ENCODE measurements at places on chromosomes 12 and 14.

GRCh38 chr12:2958432-2959191, 585 bp upstream of the TEAD4 start:
- DNase-seq: no peak

DNA sequence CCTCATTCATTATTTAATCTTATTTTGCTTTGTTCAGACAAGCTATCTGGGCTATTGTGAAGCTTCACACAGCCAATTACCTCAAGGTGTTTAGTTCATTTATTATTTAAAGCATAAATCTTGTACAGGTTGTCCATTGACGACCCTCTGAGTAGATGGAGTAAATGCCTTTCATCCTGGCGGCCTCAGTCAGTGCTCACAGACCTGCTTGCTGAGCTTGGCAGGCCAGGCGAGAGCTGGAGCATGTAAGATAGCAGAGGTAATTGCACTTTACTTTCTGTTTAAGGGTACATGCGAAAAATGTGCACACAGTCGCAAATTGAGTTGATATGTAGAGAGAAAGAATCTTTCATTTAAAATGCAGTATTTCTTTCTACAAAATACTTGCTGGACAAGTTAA, 224.4 kb downstream of the NPAS3 start:
- DNase-seq: no peak

GRCh38 chr12:54018468-54018984, 9.7 kb upstream of the HOXC6 start:
- no peak for DNase-seq

DNA sequence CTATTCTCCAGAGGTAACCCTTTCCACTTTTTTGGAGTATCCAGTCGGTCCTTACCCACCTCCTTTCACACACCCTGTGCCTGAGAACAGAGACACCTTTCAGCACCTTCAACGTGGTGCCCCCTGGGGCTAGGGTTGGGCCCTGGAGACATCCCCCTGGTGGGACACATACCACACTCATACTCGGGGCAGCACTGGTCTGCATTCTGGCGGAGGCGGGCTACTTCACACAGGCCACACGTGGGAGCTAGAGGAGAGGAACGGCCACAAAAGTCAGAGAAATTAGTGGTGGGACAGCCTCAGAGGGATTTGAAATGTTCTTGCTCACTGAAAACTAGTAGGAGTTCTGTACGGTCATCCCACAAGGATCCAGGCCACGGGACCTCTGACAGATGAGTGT, 39.8 kb upstream of the ANO2 start:
- DNase-seq: no peak

DNA sequence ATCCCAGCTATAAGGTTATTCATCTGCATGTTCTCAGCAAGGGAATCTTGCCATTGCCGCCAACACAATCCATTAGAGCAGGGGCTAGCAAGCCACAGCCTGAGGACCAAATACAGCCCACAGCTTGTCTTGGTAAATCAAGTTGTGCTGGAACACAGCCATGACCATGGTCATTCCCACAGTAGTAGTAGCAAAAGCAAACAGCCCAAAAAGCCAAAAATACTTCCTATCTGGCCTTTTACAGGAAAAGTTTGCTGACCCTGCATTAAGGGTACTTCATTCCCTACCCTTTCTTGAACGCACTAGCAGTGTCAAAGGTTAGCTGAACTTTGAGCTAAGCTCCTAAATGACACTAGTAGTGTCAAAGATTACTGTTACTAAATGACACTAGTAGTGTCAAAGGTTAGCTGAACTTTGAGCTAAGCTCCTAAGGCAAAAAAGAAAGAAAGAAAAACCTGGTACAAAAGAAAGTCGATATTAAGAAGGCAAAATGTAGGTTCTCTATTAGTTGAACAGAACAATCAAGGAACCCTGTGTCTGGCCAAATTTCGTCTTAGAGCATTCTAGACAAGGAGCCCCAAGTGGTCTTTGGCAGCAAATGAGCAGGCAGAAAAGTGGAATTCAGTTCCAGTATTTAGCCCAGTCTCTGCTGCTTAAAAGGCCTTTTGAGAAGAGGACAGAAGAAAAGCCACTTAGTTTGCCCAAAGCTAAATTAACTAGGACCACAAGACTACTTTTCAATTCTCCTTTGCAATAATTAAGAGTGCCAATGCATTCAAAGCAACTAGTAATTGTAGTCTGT, 67.7 kb downstream of the NT5DC3 start:
- DNase-seq: no peak

DNA sequence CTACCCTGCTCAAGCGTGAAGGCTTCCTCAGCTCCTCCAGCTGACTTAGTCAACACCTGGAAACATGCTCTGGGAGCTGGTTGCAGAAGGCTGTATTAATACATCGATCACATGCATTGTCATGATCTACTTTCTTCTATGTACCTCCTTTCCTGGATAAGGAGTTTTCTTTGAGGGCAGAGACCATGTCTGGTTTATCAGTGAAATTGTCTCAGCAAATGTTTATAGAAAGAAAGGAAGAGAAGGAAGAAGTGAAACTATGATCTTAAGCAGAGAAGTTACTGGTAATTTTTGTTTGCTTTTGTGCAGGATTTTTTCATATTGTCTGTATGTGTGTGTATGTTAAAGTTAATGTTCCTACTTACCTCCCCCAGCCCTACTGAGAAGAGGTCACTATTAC, 4.5 kb downstream of the DYRK4 start:
- DNase-seq: no peak

DNA sequence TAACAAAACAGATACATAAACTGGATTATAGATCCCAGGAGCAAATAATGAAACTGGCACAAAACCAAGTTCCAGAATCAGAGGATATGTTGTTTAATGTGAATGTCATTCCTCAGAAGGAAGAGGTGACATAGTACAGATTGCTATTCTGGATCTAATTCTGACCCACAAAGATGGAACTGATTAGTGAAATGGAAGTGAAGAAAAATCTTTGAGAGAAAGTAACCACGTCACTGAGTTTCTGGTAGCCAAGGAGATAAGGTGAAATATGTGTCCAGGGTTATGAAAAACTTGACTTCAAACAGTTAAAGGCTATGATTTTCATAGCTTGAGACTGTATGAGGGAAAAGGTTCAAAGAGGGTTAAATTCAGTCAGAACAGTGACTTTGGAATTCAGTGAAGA, 8.3 kb downstream of the OR10AD1 start:
- DNase-seq: no peak

DNA sequence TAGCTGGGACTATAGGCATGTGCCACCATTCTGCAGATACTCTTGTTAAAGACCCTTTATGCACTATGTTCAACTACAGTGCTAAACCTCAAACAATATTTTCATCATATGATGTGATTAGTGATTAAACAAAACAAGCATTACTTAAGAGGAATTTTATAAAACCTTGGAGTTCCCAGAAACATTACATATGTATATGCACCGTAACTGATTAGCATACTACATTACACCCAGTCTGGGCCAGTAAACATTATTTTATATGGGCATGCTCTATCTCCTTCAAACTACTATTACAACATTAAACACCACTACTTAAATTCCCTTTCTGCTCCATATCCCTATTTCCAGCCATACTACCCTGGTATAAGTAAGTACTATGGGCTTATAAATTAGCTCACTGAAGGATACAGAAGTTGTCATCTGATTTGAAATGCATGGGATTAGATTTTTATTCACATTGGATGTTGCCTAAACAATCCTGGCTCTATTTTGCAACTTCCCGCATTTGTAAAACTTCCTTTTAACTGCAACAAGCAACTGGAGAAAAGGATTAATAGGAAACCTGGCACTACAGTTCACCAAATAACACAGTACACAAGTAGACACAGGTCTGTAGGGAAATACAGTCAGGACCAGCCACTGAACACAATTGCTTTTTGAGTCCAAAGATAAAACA, 205.8 kb downstream of the MED13L start:
- no peak for DNase-seq

DNA sequence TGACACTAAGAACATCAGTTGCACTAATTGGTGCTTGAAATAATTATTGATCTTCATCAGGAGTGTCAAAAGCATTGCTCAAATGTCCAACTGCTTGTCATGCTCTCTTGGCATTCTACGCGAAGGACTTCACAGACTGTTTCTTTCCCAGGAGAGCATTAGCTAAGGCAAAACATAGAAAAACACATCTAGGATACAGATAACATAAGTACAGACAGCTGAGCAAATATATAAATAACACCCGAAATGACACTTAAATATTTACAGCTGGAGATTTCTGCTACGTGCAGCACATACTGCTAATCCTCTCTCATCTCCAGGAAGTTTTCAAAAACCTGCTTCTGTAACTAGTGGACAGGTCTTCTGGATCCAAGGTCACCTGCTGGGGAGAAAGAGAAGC, 120.0 kb upstream of the PRMT8 start:
- no peak for DNase-seq

- DNase-seq: no peak
Observed at GRCh38 chr12:69435644-69436043, 34.5 kb upstream of the FRS2 start.

DNA sequence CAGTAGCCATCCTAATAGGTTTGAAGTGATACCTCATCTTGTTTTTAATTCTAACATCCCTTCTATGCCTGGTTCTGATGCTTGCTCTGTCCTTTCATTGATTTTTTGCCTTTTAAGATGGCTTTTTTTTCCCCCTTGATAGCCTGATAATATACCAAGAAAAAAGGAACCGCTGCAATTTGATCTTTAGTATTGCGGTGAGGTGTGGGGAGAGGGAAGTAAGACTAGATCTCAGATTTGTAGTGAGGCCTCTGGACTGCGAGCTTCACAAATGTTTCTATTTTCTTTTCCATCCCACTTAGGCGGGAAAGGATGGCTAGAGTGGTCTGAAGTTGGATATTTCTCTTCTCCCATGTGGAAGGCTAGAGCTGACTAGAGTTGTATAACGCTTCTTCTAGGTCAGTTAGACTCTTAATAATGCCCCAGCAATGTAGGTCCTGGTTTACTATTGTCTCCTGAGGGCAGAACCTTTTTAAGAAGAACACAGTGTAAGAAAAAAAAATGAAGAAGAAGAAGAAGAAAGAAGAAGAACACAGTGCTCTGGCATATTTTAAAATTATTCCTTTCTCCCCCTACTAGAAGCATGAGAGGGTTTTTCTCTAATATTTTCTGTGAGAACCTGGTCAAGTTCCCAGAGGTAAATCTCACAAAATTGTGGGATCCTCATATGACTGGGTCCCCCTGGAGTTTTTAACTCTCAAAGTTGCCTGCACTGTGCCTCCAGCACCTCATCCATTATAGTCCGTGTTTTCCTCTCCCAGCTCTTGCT, 11.9 kb upstream of the KLRB1 start:
- DNase-seq: no peak

DNA sequence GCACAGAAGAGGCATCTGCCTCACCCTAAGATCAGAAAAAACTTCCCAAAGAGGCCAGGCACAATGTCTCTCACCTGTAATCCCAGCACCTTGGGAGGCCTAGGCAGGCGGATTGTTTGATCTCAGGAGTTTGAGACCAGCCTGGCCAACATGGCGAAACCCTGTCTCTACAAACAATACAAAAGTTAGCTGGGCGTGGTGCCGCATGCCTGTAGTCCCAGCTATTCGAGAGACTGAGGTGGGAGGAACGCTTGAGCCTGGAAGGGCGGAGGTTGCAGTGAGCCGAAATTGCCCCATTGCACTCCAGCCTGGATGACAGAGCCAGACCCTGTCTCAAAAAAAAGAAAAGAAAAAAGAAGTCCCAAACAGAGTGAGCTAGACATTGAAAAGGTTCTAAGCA, 4.5 kb downstream of the ZBTB1 start:
- DNase-seq: no peak

GRCh38 chr12:2179953-2180736, 127.4 kb downstream of the CACNA1C start:
- DNase-seq: no peak

DNA sequence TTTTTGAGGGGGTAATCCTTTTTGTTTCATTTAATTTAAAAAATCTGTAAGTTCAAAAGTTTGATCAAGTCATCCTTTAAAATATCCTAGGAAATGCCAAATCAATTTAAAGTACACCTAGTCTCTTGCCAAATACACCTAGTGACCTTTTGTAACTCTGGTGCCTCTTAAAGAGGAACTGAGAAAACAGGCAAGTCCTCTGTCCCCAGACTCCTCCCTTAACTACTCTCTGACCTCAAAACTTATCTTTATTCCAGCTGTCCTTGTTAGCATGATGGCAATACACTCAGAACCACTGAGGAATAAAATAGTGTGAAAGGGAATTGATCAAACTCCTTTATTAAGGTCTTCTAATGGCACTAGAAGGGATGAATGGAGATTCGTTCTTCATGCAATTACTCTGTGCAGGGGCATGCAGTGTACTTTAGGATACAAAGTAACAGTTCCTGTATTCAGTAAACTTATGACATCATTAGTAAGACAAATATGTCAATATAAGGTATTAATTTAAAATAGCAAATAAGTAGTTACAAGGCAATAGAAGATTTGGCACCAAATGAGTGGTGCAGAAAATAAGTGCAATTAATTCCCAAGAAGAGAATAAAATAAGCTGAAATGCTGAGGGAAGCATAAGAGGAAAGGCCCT, 3.3 kb downstream of the FAR2 start:
- no peak for DNase-seq

GRCh38 chr14:89651805-89652204, 234.8 kb upstream of the FOXN3 start:
- no peak for DNase-seq

DNA sequence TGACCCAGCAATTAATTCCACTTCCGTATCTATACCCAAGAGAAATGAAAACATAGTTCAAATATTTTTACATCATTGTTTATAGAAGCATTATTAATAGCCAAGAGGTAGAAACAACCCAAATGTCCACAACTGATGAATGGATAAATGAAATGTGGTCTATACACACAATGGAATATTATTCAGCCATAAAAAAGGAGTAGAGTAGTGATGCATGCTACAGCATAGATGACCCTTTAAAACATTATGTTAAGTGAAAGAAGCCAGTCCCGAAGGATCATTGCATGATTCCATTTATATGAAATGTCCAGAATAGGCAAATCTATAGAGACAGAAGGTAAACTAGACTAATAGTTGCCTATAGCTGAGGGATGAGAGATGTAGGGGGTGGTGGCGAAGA, 29.3 kb downstream of the TGFB3 start:
- DNase-seq: no peak

DNA sequence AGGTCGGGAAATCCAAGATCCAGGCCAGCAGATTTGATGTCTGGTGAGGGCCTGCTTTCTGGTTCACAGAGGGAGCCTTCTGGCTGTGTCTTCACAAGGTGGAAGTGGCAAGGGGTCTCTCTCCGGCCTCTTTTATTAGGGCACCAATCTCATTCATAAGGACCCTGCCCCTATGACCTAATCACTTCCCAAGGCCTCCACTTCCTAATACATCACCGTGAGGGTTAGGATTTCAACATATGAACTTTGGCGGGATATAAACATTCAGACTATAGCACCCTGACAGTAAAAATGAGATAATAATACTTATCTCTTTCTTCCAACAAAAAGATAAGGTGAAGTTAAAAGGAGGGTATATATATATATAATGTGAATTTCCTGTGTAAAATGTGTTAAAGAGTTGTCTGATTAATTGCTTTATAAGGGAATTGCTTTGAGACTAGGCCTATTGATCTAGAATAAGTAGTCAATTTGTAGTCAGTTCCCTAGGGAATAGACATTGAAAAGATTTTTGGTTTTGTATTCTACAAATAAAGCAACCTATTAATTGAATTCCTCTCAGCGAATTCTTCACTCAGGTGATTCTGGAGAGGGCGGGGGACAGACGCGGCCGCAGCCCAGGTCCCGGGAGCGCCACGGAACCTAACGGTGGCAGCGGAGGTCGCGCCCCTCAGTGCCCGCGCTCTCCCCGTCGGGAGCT, 516 bp upstream of the LGALS3 start:
- DNase-seq: no peak

- DNase-seq: no peak
Observed at GRCh38 chr14:85479771-85480170, 50.2 kb upstream of the FLRT2 start.

- no peak for DNase-seq
Observed at GRCh38 chr12:56574210-56574609, 52.6 kb downstream of the RBMS2 start.

- no peak for DNase-seq
Observed at GRCh38 chr14:34650786-34651584, 21.0 kb upstream of the SNX6 start.
